ENCODE measurements at places on chromosomes 4 and X.

DNA sequence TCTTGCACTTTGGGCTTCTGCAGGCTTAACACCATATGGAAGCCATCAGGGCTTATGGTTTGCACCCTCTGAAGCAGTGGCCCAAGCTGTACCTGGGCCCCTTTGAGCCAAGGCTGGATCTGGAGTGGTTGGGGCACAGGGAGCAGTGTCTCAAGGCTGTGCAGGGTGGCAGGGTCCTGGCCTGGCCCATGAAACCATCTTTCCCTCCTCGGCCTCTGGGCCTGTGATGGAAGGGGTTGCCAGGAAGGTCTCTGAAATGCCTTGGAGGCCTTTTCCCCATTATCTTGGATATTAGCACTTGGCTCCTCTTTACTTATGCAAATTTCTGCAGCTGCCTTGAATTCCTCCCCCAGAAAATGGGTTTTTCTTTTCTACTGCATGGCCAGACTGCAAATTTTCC is 134.7 kb upstream of the USP9X start:
- no peak for DNase-seq

- no peak for DNase-seq
Observed at GRCh38 chr4:147782087-147782781, 50.3 kb downstream of the ARHGAP10 start.

DNA sequence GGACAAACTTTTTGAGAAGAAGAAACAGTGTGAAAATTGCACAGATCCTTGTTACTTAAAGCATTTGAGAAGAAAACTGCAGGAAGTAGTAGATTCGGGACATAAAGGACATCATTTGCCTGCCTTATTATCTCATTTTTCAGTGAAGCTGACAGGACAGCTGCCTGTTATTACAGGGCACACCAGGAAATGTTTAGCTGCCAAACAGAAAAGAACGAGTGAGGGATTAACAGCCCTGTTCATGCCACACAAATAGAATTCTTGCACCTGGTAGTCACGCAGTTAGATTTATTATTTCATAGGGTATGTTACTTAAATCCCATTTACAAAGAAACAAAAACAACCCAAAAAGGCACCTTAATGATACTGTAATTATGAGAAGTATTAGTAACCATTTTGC is 100.6 kb downstream of the CHIC2 start:
- no peak for DNase-seq

DNA sequence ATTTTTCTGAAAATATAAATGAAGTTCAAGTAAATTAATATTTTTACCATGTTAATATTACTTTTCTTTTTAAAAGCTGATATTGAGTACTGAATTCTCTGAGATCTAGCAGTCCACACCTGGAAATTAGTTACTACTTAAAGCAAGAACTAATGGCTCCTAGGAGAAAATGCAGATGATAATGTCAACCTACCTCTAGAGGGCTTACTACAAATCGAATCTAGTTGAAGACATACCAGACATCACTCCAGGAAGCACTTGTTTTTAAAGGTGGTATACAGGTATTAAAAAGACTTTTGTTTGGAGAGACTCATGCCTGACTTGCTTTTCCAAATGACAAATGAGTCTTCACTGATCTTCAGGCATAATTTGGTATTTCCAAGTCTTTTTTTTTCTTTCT is 516.4 kb upstream of the BOD1L1 start:
- no peak for DNase-seq

DNA sequence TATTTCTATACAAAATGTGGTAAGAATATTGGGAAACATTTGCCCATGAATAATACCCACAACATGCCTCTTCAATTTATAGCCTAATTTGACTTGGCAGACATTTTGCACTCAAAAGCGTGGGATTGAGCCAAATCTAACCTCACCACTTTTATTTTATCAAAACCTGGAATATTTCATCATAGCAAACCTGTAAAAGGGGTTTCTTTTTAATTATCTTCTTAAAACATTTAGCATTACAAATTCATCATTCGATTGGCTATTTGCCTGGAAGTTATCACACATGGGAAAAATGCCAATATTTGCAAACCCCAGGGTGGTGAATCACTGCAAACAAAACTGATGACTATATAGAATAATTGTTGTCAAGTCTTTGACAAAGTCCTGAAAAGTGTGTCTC is 56.2 kb downstream of the VCX3B start:
- no peak for DNase-seq

DNA sequence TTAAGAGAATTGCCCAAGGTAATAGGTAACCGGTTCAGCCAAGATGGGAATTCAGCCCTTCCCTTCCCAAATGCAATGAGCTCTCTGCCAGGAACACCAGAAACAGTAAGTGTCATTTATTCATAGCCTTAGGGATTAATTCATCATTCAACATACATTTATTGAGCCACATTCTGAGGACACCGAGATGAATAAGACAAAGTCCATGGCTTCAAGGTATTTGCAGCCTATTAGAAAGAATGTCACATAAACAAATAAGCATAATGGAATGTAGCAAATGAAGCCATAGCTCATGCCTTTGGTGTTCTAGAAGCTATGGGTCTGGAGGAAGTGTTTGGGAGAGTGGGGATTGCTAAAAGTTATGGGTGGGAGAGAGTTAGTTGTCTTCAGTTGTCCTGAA is 6.3 kb upstream of the TAB3 start:
- DNase-seq = no peak

DNA sequence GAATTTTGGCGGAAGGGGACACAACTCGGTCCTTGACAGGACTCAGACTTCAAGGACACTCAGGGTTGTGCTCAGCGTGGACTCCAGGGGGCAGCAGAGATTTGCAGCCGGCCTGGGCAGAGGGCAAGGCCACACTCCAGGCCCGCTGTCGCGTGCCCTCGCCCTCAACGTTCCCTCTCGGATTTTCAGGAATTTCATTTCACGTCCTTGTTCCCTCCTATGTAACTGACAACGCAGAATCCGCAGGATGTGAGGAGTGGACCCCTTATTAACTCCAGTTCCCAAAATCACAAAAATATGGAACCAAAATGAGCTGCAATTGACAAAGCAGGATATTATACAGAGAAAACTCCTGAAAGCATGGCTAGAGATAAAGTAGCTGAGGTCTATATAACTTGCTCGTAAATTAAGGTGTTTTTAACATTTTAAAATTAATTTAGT is 21.0 kb upstream of the DCTD start:
- peak; percentile 52 for DNase-seq

DNA sequence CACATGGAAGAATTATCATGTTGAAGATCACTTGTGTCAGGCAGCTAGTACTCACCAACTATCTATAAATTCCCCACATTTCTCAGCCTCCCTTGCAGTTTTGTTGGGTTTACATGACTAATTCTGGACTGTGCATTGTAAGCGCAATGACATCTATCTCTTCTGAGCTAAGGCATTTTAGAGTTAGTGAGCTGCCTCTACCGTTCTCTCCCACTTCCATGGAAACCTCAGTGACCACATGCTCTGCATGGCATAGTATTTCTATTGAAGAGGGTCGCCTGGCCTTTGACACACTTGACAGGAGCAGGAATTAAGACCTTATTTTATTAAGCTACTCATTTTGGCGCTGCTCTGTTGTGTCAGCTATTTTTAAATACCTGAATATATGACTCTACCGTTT is 67.5 kb upstream of the NPY2R start:
- DNase-seq = no peak

DNA sequence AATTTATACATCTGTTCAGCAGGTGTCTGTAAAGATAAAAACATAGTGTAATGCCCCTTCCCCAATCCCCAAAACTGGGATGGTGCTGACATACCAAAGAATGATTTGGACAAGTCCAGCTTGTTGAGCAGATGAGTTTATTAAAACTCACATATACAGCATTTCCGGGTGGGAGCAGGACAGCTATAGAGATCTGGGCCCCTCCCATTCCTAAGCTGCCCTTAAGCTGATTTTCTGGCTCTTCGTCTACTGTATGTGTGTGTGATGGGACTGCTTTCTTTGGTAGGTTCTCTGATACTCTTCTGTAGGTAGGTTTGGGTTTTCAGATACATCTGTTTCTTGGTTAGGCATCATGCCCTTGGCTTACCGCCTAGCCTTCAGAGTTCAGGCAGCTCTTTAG is 703.7 kb upstream of the PCDH10 start:
- no peak for DNase-seq

GRCh38 chr4:158964114-158964727 is 138.7 kb upstream of the RAPGEF2 start:
- DNase-seq = no peak

GRCh38 chrX:39398215-39398962 is 597.1 kb downstream of the MID1IP1 start:
- DNase-seq = no peak

GRCh38 chrX:154650221-154650510 is 3.2 kb downstream of the CTAG2 start:
- DNase-seq = no peak

DNA sequence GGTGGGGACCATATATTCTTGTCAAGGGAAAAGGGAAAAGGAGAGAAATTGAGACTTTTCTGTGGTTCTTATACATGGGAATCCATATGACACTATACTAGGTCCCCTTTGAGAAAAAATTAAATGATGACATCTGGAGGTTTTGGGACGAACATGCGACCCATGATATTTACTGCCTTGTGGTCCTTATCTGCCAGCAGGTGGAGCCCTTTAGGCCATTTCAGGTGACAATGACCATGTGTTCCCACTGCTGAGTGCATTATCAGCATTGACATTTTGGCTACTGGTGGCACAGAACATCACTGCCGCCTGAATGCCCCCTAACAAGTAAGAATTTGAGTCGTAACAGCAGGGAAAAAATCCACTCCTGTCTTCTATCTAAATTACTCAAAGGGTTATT is 843.4 kb downstream of the FSTL5 start:
- no peak for DNase-seq

DNA sequence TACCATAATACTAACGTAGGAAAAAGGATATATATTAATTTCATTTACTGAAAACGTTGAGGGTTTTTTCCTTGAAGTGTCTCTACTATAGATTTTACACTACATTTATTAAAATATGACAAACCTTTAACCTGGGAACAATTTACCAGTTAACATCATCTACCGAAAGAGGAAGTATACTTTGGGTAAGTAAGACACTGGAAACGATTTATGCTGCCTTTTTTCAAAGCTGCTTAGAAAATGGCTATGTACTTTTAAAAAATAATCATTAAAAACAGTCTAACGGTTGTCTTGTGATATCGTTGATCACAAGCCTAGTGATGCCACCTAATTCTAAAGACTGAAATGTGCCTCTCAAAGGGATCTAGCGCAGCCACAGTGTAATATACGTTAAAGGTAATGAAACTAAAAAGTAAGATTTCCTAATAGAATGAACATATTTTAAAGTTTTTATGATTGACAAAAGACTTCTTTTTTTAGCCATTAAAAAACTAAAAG is 50.4 kb downstream of the STX18 start:
- no peak for DNase-seq

- no peak for DNase-seq
Observed at GRCh38 chr4:24589448-24589847, 5.1 kb upstream of the DHX15 start.

DNA sequence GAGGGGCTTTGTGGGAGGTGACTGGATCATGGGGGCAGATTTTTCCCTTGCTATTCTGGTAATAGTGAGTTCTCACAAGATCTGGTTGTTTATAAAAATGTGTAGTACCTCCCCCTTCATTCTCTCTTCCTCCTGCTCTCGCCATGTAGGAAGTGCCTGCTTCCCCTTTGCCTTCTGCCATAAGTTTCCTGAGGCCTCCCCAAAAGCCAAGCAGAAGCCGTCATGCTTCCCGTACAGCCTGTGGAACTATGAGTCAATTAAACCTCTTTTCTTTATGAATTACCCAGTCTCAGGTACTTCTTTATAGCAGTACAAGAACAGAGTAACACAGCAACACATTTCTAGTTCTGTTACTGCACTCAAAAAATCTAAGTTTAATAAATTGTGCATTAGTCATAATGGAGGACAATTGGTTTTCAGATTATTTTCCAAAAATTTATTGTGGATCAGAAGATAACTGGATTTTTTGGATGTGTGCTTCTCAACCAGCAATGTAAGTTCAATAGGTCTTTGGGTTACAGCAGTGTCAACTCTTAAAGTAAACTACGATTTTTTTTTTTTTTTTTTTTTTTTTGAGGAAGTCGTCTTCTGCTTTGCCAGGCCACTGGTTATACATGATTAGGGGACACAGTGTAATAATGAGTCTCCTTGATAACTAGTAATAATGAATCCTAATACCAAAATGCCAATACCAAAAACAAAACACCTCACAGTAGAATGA is 69.9 kb downstream of the CHIC2 start:
- no peak for DNase-seq

DNA sequence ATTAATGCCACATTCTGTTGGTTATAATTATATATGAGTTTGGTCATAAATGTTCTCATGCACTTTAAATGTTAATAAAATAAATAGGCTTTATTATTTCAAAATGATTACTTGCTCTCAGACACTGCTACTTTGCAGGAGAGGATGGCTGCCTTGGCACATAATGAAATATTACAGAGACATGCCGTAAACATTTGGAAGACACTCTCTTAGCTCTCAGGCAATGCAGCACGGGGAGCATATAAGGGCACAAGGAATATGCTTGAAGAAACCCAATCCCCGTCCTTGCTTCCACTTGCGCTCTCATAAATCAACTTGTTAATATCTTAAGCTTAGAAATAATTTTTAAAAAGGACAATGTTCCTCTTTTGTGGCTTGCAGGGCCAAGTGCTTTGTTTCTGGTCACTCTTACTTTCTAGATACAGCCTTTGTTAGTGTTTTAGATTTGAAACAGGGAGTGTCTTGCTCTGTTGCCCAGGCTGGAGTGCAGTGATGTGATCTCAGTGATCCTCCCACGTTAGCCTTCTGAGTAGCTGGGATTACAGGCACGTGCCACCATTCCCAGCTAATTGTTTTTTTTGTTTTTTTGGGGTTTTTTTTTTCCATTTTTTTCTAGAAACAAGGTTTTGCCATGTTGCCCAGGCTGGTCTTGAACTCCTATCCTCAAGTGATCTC is 445.0 kb downstream of the SPRY1 start:
- DNase-seq = no peak

- DNase-seq = no peak
Observed at GRCh38 chrX:73859622-73860021, 296.6 kb downstream of the CHIC1 start.

DNA sequence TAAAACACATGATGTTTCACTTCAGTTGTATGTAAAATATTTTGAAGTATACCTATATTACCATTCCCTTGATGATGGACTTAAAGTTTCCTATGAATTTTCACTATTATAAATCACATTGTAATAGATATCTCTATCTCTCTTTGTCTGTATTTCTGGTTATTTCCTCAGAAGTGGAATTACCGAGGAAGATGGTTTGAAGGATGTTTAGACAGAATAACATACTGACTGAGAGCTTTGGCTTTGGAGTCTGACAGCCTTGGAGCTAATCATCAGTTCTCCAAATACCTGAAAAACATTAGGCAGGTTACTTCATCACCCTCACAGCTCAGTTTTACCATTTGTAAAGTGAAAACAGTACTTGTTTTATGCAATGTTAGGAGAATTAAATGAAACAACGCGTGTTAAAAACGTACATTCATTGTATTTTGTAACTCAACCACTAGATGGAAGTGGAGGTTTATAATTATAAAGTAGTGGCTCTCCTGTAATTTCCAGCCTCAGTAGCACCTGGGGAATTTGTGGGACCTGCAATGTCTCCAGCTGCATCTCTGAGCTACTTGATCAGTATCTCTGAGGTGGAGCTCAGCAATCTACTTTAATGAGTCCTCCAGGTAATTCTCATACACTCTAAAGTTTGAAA is 14.3 kb downstream of the JCHAIN start:
- DNase-seq = no peak

- DNase-seq = no peak
Observed at GRCh38 chrX:97529536-97530200, 646.0 kb downstream of the RPA4 start.
